ENCODE measurements at places on chromosomes 6 and 20. TPM values are rescaled to one million over a fixed set of nuclear protein-coding genes. Genes with fewer than 3 reads are reported as not detected.

ZNF322 gene
- total RNA-seq = 19.3 TPM

SLCO4A1 gene
- 6.7 TPM for total RNA-seq

HLA-DOB gene
- not detected for total RNA-seq

BAG2 gene
- 11.5 TPM for total RNA-seq

RPS21 gene
- 3,649 TPM for total RNA-seq

All from thyroid gland (tissue), 4 donors.